ENCODE measurements at places on chromosomes 16 and 17.

- DNase-seq: no peak
These were observed 218.1 kb downstream of the CDH11 start for GRCh38 chr16:64903770-64904169.

GRCh38 chr16:89289428-89290395 lies 72.2 kb downstream of the ZNF778 start:
- peak; percentile 67 for DNase-seq

DNA sequence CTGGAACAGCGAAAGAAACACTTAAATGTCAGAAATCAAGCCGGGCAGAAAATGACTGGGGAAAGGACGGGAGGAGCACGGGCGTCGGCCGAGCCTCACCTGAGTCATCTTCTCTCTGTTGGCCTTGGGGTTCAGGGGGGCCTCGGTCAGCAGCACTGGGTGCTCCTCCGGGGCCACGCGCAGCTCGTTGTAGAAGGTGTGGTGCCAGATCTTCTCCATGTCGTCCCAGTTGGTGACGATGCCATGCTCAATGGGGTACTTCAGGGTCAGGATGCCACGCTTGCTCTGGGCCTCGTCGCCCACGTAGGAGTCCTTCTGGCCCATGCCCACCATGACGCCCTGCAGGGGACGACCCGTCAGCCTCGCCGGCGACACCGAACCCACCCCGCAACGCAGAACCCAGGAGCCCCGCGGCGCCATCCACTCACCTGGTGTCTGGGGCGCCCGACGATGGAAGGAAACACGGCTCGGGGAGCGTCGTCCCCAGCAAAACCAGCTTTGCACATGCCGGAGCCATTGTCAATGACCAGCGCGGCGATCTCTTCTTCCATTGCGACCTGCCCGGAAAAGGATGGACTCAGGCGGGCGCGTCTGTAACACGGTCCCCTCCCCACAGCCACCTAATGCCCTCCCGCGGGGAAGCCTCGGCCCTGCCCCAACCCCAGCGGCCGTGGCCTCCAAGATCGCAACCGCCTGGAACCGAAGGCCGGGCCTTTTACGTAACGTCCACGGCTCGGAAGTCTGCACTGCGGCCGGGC lies 616 bp downstream of the ACTG1 start:
- DNase-seq: peak; percentile 36

- DNase-seq: no peak
These were observed 6.5 kb upstream of the FOXF1 start for GRCh38 chr16:86503830-86504229.

DNA sequence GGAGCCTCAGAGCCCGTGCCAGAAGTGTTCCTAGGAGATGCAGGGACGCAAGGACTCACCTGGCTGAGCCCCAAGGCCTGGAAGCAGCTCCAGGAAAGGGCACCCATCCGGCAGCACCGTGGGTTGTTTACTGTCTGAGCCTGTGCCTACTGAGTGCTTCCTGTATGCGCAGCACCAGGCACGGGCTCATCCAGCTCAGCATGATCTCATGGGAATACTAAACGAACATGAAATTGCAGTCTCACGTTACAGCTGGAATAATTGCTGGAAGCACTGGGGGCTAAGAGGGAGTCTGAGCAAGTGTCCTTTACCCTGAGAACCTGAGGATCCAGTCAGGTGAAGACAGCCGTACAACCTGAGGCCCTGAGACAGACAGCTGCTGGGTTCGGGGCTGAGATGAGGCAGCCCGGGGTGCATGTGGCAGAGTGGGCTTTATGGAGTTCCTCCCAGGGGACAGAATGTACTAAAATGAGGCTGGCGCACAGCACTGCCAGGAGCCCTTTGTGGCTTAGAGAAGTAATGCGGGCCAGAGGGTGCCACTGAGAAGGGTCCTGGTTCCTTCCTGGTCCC lies 5.4 kb downstream of the CTRL start:
- DNase-seq: no peak

GRCh38 chr17:65750631-65751115 lies 189.2 kb upstream of the AXIN2 start:
- DNase-seq: peak; percentile 27

GRCh38 chr16:55225972-55226542 lies 97.9 kb upstream of the IRX6 start:
- DNase-seq: no peak

- DNase-seq: peak; percentile 75
These were observed 59.8 kb downstream of the NEUROD2 start for GRCh38 chr17:39547713-39548478.

DNA sequence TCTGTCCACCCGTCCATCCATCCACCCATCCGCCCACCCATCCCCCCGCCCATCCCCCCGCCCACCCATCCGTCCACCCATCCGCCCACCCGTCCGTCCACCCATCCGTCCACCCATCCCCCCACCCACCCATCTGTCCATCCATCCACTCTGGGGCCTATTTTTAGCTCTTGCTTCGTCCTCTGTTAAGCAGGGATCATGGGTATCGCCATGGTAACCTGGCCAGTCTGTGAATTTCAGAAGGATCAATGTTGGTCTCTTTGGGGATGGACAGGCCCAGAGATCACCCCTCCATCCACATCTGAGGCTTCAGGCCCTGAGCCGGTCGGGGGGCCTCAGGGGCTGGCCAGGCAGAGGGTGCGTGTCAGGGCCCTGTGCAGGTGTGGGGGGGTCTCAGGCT lies 15.2 kb upstream of the DPEP1 start:
- DNase-seq: no peak

DNA sequence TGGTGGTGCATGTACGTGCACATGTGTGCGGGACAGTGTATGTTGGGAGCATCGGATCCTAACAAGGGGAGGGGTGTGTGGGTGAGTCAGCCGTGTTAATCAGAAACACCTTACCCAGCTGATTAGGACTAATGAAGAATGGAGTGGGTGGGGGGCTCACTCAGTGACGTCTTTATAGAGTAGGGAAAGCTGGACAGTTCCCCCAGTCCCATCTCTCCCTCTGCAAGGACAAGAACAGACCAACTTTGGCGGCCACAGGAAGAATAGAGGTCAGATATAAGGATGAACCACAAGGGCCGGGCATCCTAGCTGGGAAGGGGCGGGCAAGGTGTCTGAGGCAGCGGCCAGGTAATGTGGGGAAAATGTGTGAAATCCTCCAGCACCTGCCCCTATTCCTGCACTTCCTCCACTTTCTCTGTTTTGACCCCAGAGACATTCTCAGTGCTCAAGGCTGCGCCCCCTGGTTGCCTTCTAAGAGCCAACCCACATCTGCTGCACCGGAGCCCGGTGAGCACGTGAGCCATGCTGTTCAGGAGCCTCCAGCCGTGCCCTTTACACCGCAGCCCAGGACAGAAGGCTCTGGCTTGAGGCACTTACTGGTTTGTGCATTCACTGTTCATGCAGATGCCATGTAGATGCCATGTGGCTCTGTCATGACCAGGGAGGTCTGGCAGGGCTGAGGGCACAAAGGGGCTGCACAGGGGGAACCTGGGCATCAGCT lies 18.9 kb upstream of the TBX21 start:
- DNase-seq: no peak

DNA sequence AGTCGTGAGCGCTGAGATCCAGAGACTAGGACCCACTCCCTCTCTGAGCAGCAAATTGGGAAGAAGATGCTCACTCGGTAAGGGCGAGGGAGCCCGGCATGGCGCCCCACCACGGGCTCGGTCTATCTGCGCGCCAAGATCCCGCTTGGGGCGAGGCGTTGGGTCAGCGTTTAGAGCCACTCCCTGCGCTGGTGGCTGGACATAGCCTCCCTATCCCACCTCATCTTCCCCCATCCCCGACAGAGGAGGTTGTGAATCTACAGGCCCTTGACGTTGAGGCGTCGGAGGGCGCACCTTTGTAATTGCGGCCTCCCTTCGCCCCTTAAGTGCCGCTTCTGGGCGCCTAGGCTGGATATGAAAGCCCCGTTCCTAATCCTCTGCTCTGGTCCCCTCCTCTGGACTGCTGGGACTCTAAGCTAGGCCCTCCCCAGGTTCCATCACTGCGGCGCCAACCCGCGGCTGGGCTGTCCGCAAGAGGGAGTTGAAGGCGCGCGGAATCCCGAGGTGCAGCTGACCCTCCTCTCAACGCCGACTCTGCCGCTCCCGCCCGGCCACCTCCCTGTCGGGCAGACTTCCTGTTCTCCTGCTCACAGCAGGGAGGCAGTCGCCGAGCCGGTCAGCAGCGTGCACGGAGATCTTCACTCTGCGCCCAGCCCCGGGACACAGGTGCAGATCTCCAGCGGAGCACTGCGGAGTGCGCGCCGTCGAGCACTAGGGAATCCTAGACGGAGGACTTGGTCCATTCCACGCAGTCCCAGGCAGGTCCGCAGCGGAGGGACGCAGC lies 16.1 kb upstream of the HOXB9 start:
- DNase-seq: no peak

DNA sequence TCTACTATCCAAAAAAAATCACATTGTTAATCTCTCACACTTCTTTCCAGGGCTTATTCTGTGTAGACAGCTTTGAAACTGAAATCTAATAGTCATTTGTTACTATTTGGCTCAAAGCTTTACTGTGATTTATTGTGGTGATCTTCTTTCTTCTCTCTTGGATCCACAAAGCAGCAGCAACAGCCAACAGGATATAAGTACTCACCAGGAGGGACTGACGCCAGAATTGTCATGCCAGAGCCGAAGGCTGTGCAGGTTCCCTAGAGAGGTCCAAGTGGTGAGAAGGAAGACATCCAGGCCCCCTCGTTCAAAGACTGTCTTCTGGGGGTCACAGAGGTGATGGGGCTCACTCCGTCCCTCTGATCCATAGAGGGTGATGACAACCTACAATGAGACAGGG lies 33.3 kb downstream of the PKD1L3 start:
- no peak for DNase-seq

- no peak for DNase-seq
These were observed 28.5 kb upstream of the KDM8 start for GRCh38 chr16:27174798-27175197.

GRCh38 chr17:58325976-58326468 lies 2.6 kb downstream of the TSPOAP1 start:
- DNase-seq: no peak

DNA sequence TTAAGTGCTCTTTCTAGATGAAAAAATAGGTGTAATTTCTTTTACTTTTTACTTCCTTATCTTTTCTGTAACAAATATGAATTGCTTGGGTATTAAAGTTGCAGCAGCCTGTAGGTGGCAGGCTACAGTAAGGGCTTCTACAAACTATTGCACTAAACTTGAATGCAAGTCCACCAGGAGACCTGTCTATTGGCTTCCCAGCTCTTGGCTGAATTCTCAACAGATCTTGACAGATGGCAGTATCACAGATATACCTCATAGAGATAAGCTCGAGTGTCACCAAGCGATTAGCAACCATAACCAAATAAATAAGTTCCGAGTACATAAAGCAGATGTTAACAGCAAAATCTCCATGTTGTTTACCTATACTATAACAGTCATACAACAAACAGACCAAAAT lies 5.9 kb downstream of the BBS2 start:
- DNase-seq: peak; percentile 54

DNA sequence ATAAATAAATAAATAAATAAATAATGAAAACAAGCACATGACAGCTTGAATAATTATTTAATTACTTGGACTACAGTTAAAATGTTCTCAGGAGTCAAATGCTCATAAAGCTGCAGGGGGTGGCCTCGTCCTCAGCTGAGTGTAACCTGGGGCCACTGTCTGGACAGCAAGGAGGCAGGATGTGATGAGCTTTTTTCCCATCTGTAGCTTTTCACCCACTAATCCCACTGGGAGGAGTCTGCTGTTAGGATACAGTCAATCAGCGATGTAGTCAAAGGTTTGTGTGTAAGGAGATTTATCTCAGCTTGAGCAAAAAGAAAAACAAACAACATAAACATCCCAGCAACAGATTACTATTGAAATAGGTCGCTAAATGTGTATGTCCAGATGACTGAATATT lies 22.5 kb downstream of the ZCCHC14 start:
- no peak for DNase-seq

DNA sequence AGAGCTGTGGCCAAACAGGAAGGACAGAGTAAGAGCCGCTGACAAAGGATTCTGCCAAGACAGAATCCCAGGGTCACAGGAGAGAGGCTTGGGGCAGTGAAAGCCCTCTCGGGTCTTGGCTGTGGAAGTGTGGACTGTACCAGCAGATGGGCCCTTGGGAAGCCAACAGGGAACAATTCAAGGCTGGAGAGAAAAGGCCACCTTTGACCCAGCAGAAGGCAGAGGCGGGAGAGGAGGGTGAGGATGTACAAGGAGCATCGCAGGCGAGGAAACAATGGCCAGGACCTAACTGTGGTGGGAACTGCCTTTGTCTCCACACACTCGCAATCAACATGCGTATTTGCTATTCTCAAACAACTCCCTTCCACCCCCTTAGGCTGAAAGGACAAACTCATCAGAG lies 15.7 kb downstream of the CARHSP1 start:
- no peak for DNase-seq

DNA sequence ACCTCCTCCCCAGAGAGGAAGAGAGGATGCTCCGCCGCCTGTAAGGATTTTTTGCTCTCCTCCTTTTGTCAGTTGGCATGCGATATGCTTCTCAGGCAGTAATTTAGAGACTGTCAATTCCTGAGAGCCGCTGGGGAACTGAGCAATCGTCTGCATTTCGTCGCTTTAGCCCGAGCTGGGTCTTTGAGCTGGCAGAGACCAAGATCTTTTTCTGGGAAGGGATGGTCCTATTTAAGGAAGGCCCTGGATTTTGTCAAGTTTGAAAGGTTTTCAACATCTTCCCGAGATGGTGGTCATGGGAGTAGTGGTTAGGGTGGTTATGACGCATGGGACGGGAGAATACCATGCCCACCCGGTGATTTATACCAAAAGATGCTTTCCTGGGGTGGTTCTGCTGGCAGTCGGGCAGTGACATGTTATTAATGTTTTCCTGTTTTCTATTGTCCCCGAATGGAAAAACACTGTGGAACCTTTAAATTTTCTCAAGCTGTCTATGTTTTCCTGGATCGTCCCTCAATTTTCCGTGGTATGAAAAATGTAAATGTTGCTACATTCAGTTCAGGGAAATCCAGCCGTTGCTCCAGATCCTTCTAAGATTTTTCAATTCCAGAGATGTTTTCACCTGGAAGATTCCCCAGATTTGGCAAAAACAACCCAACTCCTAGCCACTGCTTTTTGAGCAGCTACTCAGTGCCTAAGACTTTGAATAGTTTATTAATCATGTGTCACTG lies 586.4 kb downstream of the MAF start:
- DNase-seq: no peak

- DNase-seq: no peak
These were observed 14.3 kb upstream of the METTL22 start for GRCh38 chr16:8607214-8607613.

DNA sequence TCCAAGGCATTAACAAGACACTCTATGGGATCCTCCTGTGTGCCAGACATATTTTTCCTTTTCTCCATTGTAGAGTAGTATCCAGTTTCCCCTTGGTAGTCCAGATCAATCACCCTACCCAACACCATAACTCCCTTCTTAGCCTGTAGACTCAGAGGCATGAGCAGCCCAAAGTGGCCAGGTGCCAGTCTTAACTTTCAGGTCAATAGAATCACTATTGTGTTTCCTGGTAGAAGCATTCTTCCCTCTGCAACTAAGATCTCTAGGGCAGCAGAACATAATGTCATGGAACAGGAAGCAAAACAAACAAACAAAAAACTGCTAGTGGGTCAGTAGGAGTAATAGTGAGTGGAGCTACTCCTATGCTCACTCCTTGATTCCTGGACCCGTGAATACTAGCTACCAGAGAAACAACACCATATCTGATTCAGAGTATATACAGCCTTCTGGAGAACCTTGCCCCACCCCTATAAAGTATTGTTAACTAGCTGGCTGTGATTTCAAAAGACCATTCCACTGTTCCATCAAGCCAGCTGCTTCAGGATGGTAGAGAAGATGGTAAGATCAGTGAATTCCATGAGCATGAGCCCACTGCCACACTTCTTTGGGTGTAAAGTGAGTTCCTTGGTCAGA lies 11.2 kb upstream of the CLEC19A start:
- no peak for DNase-seq

- DNase-seq: no peak
These were observed 158.1 kb downstream of the HAPSTR1 start for GRCh38 chr16:9249534-9249933.
